ENCODE measurements at places on chromosomes 1 and 21. TPM values are rescaled to one million over a fixed set of nuclear protein-coding genes. Genes with fewer than 3 reads are reported as not detected.

GRCh38 chr1:233281711-233282581 lies 13.6 kb downstream of the PCNX2 start:
- no peak for DNase-seq

- DNase-seq: no peak
Observed at GRCh38 chr1:85137660-85138059, 63.2 kb downstream of the SYDE2 start.

DNA sequence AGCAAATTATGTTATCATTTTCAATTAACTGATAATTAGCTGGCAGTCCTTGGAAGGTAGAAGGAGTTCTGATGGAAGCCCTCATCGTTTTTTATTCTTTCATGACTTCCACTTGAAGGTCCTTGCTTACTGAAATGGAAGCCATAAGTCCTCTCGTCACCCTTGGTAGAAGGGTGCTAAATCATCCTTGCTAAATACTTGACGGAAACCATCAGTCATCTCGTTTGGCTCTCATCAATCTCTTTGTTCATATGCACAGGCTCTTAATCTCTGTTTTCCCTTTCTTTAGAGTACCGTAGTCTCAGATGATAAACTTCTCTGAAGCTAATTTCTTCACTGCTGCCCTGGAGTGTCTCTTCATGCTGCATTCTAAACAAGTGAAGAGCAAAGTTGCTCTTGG lies 34.5 kb downstream of the UCK2 start:
- no peak for DNase-seq

GRCh38 chr1:109787845-109788601 lies 24.3 kb upstream of the EPS8L3 start:
- peak; percentile 76 for DNase-seq

DNA sequence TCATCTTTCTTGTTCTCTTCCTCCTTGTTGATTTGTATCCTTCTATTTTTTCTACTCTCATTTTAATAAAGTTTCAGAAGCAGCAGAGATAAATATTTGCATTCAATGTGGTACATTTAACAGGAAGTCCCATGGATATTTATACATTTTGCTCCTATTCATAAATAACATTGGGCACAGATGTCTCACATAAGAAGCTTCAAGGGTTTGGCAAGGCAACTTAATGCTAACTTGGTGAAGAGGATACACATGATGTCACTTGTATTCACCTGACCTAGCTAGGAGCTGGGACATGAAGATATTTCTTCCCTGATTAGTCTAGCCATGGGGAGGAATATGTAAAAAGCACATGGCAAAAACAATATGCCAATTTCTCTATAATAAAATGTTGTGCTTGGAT lies 65.1 kb upstream of the DUSP10 start:
- no peak for DNase-seq

GRCh38 chr1:206895837-206896242 lies 1.4 kb upstream of the IL24 start:
- DNase-seq: no peak

DNA sequence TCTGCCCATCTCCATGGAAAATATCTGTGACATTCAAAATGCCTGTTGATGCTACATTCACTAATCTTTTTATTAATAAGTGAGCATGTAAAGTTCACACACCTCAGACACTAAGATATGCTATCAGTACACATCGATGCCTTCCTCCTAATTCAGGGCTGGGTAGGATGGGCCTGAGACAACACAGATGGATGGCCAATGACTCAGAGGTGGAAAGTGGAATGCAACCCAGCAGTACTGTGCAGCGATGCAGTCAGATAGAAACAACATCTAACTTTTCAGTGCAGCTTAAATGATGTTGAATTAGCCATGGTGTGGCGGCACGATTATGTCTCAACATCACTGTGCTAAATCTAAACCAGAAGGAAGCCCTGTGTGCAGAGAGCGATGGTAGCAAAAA lies 161.6 kb upstream of the KCNJ15 start:
- DNase-seq: no peak

DNA sequence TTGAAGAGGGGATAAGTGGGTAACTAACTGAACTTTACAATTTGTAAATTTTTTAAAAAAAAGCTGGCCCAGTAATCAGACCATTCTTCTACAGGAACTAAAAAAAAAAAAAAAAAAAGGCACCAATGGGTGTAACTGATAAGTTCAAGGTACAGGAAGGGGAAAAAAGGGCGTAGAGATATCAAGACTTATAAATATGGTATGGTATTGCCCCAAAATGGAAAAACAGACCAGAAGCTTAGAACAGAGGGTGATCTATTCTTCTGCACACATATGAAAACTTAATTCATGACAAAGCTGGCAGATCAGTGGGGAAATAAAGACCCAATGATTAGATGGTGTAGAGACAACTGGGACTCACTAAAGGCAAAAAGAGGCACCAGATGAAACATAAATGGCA lies 58.9 kb downstream of the LHX4 start:
- no peak for DNase-seq

GRCh38 chr1:61967750-61968149 lies 225.5 kb downstream of the PATJ start:
- DNase-seq: no peak

- no peak for DNase-seq
Observed at GRCh38 chr1:110215621-110216515, 5.8 kb downstream of the KCNC4 start.

DNA sequence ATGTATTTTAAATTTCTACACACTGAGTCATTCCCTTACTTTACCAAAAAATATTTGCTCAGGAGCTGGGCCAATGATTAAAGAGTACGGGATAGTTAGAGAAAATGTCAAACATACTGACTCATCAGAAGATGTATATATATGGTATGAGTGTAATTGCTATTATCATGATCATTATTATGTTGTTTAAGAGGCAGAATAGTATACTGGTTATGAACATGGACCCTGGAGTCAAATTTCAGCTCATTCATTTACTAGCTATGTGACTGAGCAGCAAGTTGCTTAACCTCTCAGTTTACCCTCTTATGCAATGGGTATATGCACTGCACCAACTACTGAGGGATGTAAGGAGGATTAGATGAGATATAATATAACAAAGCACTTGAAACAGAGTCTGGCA lies 41.2 kb upstream of the USH2A start:
- no peak for DNase-seq

DNA sequence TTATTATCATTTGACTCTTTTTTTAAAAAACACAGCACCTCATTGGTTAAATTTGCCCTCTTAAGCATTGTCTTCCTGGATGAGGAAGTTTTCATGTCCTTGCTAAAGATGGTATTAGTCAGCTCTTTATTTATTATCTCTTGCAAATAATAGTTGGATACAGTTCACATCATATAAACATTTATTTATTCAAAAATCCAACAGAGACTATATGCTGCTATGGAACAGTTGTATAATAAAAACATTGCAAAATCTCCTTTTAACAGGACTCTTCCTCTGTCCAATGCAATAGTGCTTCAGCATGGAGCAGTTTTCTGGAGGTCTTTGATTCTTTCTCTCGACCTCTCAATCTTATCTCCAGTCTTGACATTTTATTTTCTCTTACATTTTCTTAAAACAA lies 49.5 kb upstream of the VCAM1 start:
- DNase-seq: no peak

DNA sequence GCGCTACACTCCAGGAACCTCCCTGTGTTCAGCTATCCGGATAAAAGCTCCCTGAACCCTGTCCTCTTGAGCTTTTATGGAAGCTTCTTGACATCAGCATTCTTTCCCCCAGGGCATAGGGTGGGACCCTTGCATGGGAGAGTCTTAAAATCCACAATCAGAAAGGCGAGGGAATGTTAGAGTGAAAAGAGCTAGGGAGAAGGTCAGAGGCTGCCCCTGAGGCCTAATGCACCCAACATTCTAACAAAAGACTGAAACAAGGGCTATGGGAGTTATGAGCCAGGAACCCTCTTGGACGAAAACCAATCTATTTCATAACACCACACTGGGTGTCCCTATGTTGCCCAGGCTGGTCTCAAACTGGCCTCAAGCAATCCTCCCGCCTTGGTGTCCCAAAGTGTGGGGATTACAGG lies 36.7 kb downstream of the NEK2 start:
- DNase-seq: no peak

GRCh38 chr1:222064388-222065211 lies 322.7 kb upstream of the DUSP10 start:
- no peak for DNase-seq

DNA sequence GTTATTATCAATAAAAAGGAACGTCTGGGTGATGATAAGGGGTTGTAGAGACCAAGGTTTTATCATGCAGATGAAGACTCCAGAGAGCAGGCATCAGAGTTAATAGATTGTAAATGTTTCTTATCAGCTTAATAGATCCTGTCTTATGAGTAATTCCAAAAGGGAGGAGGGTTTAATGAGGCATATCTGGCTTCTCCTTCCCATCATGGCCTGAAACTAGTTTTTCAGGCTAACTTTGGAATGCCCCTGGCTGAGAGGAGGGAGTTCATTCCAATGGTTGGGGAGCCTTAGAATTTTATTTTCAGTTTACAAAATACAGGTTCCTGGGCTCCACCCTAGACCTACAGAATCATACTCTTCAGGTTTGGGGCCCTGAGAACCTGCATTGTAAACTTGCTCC lies 13.5 kb downstream of the PLA2G2D start:
- no peak for DNase-seq

- no peak for DNase-seq
Observed at GRCh38 chr1:214282630-214283242, 1.8 kb downstream of the SMYD2 start.

DNA sequence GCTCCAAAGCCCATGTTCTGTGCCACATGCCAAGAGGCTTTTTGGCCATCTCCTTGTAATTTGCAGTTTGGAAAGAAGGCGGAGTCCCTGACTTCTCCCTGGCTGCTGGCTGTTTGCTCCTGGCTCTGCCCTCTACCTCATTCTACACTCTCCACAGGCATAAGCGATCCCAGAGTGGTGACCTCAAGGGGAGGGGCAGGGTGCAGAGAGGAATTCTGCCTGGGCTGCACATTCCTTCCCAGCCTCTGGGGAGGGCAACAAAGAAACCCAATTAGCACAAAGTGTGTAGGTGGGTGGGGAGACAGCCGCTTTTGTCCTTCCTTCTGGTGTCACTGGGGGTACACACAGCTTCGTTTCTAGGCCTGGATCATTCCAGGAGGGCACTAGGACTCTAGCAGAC lies 95.3 kb downstream of the HIVEP3 start:
- DNase-seq: no peak

- DNase-seq: no peak
Observed at GRCh38 chr1:182968151-182968741, 15.3 kb upstream of the SHCBP1L start.

GRCh38 chr1:169024255-169024654 lies 82.2 kb upstream of the ATP1B1 start:
- no peak for DNase-seq

VAMP4 gene
- total RNA-seq: 10.4 TPM

GJC2 gene
- total RNA-seq: 2.6 TPM

TNFSF4 gene
- 0.29 TPM for total RNA-seq

LENEP gene
- total RNA-seq: not detected

PGLYRP3 gene
- total RNA-seq: 53.2 TPM

UMODL1 gene
- not detected for total RNA-seq

ORC1 gene
- 1.7 TPM for total RNA-seq

CR1 gene
- total RNA-seq: 0.72 TPM

Data from suprapubic skin (tissue), 4 donors.